ENCODE measurements at places on chromosomes 1 and 21.

- DNase-seq = no peak
Observed at GRCh38 chr1:184650177-184650866, 104.3 kb downstream of the EDEM3 start.

DNA sequence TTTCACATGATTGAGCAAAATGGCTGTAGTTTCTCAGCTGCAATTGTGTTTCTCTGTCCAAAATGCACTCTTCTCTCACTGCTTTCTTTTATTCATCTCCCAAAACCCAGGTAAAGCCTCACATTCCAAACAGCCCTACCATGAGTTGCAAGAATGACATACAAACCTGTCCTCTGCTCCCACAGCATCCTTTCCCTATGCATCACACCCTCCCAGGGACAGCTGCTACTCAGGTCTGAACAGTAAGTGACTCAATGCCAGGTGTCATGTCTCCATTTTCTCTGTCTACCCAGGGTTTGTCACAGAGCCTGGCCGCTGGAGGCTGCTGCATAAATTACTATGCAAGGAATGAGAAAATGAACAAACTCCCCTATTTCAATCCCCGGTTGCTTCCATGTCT is 118.5 kb downstream of the PLD5 start:
- no peak for DNase-seq

DNA sequence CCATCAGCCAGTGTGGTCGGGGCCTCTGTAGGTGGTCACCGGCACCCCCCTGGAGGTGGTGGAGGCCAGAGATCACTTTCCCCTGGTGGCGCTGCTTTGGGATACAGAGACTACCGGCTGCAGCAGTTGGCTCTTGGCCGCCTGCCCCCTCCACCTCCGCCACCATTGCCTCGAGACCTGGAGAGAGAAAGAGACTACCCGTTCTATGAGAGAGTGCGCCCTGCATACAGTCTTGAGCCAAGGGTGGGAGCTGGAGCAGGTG is 961 bp downstream of the RBM15 start:
- no peak for DNase-seq

DNA sequence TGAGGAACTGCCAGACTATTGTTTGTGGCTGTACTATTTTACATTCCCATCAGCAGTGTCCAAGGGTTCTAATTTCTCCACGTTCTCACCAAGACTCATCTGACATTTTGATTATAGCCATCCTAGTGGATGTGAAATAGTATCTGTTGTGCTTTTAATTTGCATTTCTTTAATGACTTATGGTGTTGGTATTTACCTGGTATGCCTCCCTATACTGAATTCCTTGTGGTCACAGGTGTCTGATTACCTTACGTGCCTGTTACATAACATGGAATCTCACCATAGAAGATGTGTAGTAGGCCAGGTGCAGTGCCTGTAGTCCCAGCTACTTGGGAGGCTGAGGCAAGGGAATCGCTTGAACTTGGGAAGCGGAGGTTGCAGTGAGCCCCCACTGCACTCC is 13.5 kb downstream of the ZYG11A start:
- DNase-seq = no peak

- DNase-seq = no peak
Observed at GRCh38 chr1:66464802-66465201, 69.2 kb upstream of the SGIP1 start.

GRCh38 chr1:60102267-60103061 is 28.9 kb upstream of the C1orf87 start:
- no peak for DNase-seq

Data from cerebellar cortex (tissue), 1 donor.